ENCODE measurements at places on chromosomes 6 and 20.

DNA sequence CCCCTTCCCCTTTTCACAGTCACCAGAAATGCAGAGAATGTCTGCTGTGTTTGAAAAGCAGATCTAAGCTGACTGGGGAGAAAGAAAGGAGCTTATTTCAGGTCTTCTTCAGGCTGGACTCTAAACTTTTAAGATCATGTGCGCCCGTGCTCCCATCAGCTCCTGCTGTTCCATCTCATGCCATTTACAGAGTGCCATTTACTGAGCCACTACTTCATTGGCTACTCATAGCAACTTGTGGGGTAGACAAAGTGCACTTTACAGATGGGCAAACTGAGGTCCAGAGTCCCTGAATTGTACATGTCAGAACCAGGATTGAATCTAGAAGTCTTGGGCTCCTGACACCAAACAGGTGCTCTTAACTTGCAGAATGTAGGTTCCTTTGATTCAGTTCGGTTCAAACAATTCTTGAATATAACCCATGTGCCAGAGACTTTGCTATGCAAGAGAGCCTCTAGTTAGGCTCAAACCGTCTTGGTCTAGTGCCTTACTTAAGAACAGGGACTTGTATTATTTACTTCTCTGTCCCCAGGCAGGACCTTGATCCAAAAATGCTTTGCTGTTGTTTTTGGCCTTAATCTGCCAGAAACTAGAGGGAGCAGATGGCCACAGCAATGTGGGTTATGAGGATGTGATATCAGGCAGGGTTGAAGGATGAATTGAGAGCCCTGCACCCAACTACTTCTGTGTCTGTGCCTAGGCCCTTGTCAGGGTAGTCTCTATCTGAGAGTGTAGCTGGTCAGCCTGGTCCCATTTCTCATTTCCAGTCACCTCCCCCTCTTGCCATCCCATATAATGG is 56.4 kb downstream of the RALY start:
- no peak for DNase-seq

DNA sequence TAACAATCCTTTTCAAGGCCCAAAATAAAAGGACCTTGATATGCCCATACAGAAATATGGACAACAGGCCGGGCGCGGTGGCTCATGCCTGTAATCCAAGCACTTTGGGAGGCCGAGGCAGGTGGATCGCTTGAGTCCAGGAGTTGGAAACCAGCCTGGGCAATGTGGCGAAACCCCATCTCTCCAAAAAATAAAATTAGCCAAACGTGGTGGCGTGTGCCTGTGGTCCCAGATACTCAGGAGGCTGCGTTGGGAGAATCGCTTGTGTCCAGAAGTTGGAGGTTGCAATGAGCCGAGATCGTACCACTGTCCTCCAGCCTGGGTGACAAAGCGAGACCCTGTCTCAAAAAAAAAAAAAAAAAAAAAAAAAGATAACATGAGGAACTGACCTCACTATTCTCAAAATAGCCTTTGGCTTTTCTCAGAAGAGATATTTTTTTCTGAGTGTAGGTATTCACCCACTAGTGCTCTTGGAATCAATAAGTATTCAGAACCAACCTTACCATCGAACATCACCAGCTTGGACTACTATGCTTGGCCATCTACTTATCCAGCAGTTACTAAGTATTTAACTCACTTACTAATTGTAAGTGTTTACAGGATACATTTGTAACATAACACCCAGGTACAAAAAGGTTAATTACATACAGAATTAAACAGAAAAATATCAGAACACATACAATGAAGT is 99.2 kb downstream of the OR2B2 start:
- DNase-seq: no peak

DNA sequence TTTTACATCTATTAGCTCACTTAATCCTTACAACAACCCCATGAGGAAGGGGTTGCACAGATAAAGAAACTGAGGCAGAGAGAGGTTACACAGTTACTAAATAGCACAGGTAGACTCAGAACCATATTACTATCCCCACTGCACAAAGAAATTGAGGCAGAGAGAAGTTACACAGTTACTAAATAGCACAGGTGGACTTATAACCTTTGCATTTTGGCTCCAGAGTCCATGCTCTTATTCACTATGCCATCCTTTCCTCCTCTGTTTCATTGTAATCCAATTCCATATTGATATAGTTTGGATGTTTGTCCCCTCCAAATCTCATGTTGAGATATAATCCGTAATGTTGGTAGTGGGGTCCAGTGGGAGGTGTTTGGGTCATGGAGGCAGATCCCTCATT is 3.5 kb downstream of the TDP2 start:
- no peak for DNase-seq

GRCh38 chr6:143543435-143543834 is 31.9 kb upstream of the FUCA2 start:
- no peak for DNase-seq

- no peak for DNase-seq
These were observed 3.6 kb upstream of the PLCB1 start for GRCh38 chr20:8128291-8129060.

Data from bone marrow (tissue), 2 donors.